ENCODE measurements at places on chromosomes 2 and 18. TPM values are rescaled to one million over a fixed set of nuclear protein-coding genes. Genes with fewer than 3 reads are reported as not detected.

The UGT1A5 gene
- not detected for total RNA-seq

The ZNF521 gene
- total RNA-seq, result not detected

The ELP2 gene
- 55.5 TPM for total RNA-seq

The SERPINB11 gene
- not detected for total RNA-seq

The CFAP221 gene
- 0.57 TPM for total RNA-seq

The COL4A3 gene
- not detected for total RNA-seq

The HOXD9 gene
- total RNA-seq, result 3.6 TPM

The CNTNAP5 gene
- total RNA-seq, result not detected

The ALLC gene
- total RNA-seq, result not detected

The UGT1A10 gene
- total RNA-seq, result not detected

The EHD3 gene
- 4.0 TPM for total RNA-seq

The INO80D gene
- total RNA-seq, result 4.2 TPM

The PAIP2B gene
- total RNA-seq, result 0.28 TPM

The ZC3H15 gene
- 120 TPM for total RNA-seq

The EN1 gene
- 1.0 TPM for total RNA-seq

The PTPRN gene
- 19.3 TPM for total RNA-seq

The ECEL1 gene
- not detected for total RNA-seq

The TTN gene
- 0.02 TPM for total RNA-seq

The REEP1 gene
- 7.8 TPM for total RNA-seq

The PRKAG3 gene
- not detected for total RNA-seq

The STAT4 gene
- 0.55 TPM for total RNA-seq

The DSG2 gene
- 51.7 TPM for total RNA-seq

Data from A172 (cell line).